ELF-1 (cell line): ENCODE measurements at places on chromosomes 6 and 20.

- DNase-seq: no peak
Observed at GRCh38 chr20:5945963-5946362, 4.4 kb downstream of the TRMT6 start.

GRCh38 chr6:19432966-19433498 is 404.1 kb upstream of the ID4 start:
- no peak for DNase-seq

DNA sequence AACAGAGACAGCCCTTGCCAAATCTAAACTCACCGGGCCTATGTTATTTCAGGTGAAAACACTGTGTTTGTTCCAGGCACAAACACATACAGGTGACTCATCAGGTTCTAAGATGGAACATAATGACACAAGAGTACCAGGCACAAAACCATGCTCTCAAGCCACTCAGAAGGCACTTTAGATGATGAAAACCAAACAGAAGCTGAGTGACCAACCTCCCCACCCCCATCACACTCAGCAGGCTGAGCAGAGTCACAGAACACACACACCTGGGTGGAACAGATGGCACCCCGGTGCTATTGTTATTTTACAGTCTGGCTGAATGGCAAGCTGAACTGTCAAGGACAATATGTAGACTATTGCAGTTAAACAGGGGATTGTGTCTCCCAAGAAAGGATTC is 20.6 kb upstream of the NKX2-2 start:
- no peak for DNase-seq

- DNase-seq: no peak
Observed at GRCh38 chr20:8331740-8332412, 199.8 kb downstream of the PLCB1 start.

- no peak for DNase-seq
Observed at GRCh38 chr6:18034798-18035202, 47.4 kb upstream of the KIF13A start.

DNA sequence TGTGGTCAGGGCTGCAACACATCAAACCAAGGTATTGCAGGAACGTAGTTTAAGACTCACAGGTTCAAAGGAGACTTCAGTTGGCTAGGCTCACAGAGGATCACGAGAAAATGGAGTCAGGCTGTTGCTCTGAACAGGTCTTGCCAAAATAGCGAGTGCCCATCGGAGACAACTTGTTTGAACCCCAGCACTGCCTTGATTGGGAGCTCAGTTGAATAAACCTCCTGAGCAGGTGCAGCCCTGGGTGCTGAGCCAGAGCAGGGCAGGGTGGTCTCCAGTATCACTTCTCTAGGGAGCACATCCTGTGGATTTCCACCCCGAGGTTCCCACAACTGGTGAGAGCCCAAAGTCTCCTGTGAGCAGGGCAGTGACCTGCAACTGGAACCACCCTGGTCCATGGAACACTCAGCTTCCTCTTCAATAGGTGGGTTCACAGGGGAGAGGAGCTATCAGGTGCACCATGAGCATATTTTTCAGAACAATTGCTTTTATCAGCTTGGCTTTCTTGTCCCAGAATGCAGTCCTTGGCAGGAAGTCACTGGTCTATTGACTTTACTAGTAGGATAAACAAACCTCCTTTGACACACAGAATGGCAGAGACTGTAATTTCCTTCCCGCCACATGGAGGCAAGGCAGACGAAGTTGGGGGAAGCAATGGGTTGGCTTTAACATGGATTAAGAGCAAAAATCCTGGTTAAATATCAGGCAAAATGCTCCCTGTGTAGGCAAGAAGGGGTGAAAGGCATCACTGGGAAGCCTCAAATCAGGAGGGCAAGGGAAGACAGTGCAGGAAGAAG is 267.7 kb upstream of the FOXQ1 start:
- DNase-seq: no peak

DNA sequence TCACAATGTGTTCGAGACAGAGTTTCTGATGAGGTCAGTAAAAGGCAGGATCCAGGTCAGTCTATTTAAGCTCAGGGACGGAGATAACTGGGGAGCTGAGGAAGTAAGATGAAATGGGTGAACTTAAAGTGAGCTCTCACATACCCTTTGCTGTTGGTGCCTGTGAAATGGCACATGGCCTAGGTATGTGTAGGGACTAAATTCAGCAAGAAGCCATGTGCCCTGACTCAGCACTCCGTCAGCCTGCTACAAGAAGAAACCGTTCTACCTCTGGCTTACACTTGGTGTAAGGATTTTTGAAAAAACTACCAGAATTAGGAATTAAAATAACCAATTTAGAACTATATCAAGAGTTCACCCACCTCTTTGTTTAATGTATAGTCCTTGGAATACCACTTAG is 41.1 kb upstream of the TRDN start:
- DNase-seq: no peak

- DNase-seq: peak; percentile 26
Observed at GRCh38 chr6:111469543-111469942, 13.5 kb downstream of the REV3L start.
